ENCODE measurements at places on chromosomes 2 and 18.

GRCh38 chr2:157468931-157469708 is 25.2 kb upstream of the CYTIP start:
- DNase-seq: peak; percentile 64

- DNase-seq: no peak
These were observed 31.8 kb downstream of the GRB14 start for GRCh38 chr2:164589522-164589921.

- DNase-seq: no peak
These were observed 46.6 kb upstream of the TPO start for GRCh38 chr2:1366546-1367134.

DNA sequence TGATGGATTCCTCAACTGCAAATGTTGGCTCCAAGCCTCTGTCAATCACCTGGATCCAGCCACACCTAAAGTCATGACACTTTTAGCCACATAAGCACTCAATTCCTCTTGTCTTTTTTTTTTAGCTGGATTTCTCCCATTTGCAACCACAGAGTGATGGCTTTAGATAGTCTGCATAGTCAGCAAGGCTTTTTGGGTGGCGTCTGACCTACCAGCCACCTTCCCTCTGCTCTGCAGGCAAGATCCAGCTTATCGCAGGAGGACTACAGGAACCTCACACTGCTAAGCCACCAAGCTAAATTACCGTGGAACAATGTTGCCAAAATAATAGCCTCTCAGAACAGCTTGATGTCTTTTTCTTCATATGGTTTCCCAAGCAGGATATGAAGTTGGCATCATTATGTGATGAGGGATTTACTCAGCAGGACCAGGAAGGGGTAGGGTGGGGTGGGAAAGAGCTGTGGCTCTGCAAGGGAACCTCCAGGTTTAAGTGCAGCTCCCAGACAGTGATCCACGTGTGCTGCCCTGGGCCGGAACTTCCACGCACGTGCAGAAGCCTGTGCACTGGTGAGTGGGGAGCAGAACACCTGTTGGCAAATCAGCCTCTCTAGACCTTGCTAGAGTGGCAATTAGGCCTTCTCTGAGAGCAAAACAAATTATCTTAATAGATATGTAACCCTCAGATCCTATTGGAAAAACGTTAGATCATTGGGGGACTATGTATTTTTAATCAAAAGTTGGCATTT is 170.6 kb upstream of the NCK2 start:
- DNase-seq: no peak

DNA sequence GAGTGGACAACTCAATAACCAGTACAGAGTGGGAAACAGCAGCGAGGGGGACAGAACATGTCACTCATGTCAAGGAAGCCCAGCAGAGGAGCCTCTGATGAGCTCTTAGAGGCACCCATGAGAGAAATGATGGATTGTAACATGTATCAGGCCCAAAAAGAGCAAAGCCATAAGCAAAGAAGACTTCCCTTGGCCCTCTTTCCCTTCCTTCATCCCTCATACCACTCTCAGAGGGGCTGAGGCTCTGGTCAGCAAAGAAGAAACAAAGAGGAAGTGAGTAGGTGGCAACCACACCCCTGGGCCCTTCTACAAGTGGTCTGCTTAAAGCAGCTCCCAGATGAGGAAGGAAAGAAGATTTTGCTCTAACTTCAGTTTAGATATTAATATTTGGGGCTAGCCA is 112.8 kb downstream of the CDC42EP3 start:
- peak; percentile 44 for DNase-seq

DNA sequence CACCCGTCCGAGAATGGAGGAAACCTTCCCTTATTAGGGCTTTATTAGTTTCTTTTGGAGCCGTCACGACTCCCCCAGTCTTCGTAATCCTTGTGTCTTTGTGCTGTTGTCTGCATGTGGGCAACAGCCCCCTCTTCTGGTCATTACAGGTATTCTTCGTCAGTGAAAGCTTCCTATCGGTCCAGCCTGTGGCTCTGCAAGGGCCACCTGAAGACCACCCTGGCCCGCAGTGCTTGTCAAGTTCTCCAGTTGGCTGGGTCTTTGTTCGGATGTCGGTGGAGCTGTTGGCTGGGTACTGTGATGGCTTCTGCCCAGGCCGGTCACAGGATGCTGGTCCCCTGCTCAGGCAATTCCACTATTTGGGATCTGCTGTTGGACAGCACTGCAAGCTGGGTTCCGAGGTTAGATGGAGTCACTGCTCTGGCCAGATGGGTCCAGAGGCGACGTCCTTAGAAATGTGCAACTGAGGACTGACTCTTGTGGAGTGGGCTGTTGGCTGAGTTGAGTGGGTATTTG is 19.2 kb downstream of the E2F6 start:
- peak; percentile 47 for DNase-seq

- DNase-seq: no peak
These were observed 67.5 kb upstream of the APCDD1 start for GRCh38 chr18:10386956-10387355.

DNA sequence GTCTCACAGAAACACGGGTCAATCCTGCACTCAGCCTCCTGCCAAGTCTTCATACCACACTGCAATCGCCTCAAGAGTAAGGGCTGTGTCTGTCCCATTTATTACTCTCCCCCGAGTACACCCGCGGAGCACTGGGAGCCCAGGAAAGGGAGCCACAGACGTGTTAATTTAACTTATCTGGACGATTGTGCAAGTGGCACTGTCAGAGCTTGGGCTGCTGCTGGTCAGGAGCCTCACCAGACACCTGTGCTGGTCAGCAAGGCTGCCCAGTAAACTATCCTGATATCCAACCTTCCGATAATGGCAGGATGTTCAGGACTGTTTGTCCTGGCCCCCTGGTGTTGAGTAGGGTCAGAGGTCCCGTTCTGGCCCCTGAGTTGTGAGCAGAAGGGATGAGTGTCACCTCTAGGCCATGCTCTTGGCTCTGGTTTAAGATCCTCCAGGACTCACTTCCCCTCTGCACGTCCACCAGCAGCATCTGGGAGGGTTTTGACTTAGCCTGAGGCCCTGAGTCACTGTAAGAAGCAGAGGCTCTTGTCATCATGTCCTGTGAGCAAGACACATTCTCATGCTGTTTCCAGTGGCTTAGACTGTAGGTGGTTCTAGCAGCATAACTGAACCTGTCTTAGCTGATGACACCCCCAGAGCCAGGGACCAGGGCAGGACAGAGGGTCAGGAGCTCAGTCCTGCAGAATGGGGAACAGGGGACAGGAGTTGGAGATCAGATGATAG is 82.5 kb upstream of the ARL4C start:
- DNase-seq: no peak

- DNase-seq: no peak
These were observed 5.7 kb downstream of the SPOPL start for GRCh38 chr2:138507267-138507666.

- DNase-seq: no peak
These were observed 1342.0 kb upstream of the ZEB2 start for GRCh38 chr2:145861940-145862339.

- no peak for DNase-seq
These were observed 21.0 kb downstream of the SLC20A1 start for GRCh38 chr2:112666761-112667122.

DNA sequence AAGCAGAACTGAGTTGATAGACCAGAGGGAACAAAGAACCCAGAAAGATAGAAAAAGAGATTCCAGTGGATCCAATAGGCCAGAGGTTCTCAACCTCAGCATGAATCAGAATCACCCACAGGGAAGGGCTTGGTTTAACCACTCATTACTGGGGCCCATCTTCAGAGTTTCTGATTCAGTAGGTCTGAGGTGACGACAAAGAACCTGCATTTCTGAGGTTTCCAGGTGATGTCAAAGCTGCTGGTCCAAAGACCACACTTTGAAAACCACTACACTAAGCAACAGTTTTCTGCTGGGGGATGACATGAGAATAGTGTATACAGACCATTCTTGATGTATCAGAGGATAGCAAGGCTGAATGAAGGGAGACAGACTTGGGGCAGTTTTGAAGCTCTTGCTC is 296.9 kb upstream of the STON1 start:
- DNase-seq: no peak

DNA sequence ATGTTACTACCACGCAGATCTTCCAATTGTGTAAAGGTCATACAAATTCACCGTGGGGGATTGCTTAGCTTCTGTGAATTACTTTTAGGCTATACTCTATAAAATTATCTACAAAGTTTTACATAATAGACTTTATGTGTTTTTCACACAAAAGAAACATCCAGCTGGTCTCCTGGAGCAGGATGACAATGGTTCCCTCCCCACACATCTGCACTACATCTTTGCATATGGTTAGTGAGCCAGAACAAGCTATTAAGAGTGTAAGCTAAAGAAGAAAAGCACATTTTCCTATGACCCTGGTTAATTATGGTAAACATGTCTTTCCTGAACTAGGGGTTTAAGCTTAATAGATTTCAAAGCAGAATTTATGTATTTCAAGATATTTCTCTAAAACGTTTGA is 295.1 kb downstream of the ASXL3 start:
- DNase-seq: no peak

GRCh38 chr2:239398521-239398921 is 2.3 kb downstream of the HDAC4 start:
- no peak for DNase-seq

DNA sequence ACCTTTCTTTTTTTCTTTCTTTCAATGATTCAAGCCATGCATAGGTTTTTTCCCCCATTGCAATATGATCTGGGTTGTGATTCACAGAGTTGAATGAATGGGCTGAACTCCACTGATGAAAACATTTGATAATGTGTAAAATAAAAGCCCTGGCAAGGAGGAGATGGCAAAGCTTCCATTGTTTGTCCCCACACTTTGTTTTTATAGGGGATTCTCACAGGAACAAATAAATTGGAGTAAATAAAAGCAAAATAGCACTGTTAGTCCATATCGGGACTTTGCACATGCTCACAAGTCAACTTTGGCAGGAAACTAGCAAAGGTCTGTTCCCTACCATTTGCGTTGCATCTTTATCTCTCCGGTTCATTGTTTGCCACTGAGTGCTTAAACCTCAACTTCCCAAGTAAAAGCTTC is 55.7 kb downstream of the MEIS1 start:
- no peak for DNase-seq

- DNase-seq: peak; percentile 19
These were observed 62.1 kb downstream of the LBH start for GRCh38 chr2:30293303-30293921.

- DNase-seq: no peak
These were observed 9.6 kb upstream of the TEX51 start for GRCh38 chr2:126889071-126889470.

- no peak for DNase-seq
These were observed 336.7 kb downstream of the OSR1 start for GRCh38 chr2:19021721-19022120.

DNA sequence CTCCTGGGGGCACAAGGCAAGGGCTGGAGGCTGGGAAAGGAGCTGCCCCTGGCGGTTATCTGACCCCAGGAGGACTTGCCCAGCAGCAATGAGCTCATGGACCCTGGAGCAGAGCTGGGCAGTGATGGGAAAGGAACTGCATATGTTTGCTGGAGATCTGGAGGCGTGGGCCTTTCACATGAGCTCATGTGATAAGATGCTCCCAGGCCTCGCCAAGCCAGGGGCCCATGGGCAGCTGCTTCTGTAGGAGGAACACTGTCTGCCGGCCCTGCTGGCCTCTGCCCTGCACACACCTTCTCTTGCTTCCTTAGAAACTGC is 9.0 kb upstream of the NPPC start:
- no peak for DNase-seq

- no peak for DNase-seq
These were observed 165.0 kb upstream of the SMIM21 start for GRCh38 chr18:75592527-75592926.

GRCh38 chr18:9906481-9906880 is 7.3 kb upstream of the VAPA start:
- DNase-seq: no peak

- DNase-seq: no peak
These were observed 21.1 kb downstream of the AGPS start for GRCh38 chr2:177413703-177414102.

DNA sequence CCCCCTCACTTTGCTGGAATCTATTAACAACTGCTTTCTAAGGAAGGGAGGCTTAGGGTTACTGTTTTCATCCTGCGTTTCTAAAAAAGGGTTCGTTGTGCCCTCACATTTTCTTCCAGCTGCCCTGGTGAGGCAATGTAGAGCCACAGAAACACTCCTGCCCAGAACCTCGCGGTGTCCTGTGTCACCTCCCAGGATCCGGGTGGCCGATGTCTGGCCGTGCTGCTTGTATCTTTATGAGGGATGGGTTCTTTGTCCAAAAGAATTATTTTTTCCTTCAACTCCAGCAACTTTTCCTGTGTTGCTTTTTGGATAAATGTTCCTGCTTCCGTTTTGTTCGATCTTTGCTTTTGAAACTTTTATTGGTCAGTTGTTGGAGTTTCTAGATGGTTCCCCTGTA is 291.8 kb upstream of the HS6ST1 start:
- DNase-seq: no peak

All from CD4-positive, alpha-beta T cell treated with Interleukin-1 beta for 1 hour (primary cell).